ENCODE measurements at places on chromosomes 4 and X.

GRCh38 chr4:8050555-8051206, 107.9 kb downstream of the ABLIM2 start:
- DNase-seq = no peak

- DNase-seq = no peak
These were observed 134.3 kb upstream of the VCX2 start for GRCh38 chrX:8305350-8305749.

DNA sequence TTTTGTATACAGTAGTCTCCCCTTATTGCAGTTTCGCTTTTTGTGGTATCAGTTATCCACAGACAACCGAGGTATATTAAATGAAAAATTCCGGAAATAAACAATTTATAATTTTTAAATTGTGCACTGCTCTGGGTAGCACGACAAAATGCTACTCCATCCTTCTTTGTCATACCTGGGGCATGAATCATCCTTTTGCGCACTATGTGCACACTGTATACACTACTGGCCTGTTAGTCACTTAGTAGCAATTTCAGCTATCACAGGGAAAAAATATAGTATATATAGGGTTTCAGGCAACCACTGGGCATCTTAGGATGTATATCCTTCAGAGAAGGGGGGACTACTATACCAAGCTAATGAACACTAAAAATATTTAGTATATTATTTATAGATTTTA, 198.8 kb upstream of the FAT4 start:
- DNase-seq = no peak

- DNase-seq = no peak
These were observed 16.9 kb downstream of the STAP1 start for GRCh38 chr4:67575232-67576058.

GRCh38 chr4:138734746-138735145, 280.8 kb upstream of the NOCT start:
- DNase-seq = no peak

DNA sequence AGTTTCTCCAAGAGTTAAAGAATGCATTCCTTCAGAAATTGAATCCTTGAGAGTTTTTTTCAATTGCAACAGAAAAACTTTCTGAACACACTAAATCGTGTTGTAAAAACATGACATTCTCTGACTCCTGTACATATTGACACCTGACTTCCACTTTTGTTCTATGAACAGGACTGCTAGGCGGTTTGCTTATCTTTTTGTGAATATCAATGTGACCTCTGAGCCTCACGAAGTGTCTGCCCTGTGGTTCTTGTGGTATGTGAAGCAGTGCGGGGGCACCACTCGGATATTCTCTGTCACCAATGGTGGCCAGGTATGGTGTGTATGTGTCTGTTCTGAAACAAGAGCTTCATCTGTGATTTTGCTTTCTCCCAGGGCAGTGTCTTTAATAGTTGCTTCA, 71.9 kb downstream of the MAOA start:
- no peak for DNase-seq

GRCh38 chrX:140949233-140949632, 53.2 kb upstream of the SPANXB1 start:
- no peak for DNase-seq

GRCh38 chr4:185805979-185806378, 6.0 kb downstream of the SORBS2 start:
- DNase-seq = no peak

DNA sequence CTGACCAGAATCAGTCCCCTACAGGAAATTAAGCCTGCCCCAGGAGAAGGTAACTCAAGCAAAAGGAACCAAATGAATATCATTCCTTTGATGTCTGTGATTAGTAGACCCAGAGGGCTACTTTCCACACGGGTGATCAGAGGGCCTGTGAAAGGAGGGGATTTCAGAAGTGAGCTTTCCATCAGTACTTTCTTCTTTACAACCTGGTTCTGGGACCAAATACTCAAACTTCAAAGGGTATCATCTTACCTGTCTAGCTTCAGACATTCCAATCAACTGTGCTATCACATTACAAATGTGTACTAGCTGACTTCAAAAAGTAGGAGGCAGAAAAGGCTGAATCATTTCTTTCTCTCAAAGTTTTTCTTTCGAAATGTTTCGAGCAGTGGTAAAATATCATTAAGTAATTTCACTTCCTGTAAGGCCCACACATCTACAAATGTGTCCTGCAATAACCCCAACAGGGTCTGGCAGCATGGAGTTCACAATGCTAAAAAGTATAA, 23.9 kb downstream of the ACSL4 start:
- no peak for DNase-seq

GRCh38 chr4:17475481-17475880, 36.4 kb downstream of the QDPR start:
- no peak for DNase-seq

DNA sequence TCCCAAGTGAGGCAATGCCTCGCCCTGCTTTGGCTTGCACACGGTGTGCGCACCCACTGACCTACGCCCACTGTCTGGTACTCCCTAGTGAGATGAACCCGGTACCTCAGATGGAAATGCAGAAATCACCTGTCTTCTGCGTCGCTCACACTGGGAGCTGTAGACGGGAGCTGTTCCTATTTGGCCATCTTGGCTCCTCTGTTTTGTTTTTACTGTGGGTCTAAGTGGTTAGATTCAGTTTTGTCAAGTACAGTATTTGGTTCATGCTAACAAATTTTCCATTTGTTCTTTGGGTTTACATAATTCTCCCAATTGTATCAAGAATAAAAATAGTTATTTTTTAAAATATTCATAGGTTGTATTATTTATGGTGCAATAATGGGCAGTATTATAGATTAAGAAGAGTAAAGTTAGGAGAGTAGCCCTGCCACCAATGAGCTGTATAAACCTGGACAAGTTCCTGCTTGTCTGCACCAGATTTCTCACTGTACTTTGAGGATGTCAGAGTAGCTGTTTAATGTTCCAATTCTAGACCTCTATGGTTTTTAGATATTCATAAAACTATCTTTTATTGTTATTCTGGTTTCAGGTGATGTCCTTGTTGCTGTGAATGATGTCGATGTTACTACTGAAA, 23.4 kb downstream of the INTU start:
- no peak for DNase-seq

GRCh38 chr4:166413356-166413755, 540.3 kb downstream of the TLL1 start:
- no peak for DNase-seq

DNA sequence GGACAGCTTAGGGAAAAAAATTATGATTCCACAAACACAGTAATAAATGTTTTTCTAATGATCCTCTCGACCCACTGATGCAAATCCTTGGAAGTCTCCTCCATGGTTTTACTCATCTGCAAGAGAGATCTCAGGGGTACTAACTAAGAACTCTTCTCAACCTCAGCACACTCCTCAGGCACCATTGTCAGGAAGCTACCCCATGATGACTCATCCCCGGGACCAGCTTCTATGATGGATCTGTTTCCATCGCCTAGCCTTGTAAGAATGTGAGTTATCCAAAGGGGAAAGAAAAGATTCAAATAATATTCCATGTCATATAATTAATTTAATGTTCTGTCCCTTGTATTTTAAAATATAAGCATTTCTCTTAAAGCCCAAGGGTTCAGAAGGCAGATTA, 816.1 kb upstream of the IGFBP7 start:
- no peak for DNase-seq

- DNase-seq = no peak
These were observed 63.8 kb downstream of the ARFIP1 start for GRCh38 chr4:152843481-152844090.

DNA sequence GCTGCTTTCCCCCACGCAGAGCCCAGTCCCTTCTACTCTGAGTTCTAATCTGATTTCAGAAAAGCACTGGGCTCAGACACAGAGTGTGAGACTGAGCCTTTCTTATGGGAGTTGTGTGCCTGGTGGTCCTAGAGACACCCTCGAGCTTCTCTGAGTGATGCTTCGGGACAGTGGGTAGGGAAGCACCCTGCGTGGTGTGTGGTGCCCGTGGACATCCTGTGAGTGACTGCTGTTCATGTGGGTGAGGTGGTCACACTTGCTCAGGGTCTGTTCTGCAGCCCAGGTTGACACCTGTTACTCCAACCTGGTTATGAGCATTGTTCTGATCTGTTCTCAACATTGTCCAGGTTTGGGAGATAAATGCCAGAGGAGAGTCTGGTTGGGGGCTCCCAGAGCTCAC, 6.1 kb downstream of the GPR78 start:
- DNase-seq = no peak

DNA sequence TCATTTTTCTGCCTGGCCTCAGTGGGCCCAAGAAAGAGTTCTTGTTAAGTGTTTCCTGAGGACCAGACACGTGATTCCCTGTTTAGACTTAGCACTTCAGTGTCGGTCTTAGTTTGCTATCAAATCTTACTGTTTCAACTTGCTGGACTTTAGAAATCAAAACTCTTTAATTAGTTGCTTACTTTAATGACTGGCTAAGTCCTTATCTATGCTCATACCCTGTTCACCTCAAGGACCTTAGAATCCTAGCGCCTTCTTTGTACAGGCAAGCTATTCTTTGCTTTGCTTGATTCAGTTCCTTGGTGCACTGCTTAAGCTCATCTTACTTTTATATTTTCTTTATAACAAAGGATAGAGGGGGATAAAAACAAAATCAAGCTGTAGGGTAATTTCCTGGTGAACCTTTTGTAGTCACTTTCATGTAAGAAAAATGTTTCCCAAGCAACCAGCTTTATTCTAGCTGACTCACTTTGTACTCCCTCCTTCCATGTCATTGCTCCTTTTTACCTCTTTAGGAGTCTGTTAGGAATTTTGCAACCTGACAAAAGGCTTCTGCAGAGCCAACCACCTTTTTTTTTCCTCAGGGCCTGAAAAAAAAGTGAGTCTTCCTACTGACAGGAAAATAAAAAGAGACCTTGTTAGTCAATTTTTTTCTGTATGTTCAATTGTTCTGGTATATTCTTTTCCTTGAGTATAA, 14.7 kb downstream of the WDR44 start:
- DNase-seq = no peak

GRCh38 chrX:134849390-134849789, 141.4 kb upstream of the SMIM10 start:
- no peak for DNase-seq

DNA sequence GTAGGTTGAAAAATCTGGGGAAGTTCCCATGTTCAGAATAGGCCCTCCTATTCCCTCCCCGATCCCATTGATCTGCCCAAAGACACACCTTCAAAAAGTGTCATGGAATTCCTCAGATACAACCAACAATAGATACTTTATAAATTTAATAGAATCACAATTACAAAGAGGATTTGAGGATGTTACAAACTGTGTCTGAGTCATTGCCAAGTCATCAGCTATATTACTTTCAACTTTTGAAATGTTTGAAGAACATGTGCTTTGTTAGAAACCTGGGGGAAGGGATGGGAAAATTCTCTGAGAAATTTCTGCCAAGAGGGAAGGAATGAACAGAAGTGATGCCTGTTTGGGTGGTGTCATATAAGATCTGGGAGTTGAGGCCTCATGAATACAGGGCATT, 46.7 kb downstream of the KCNIP4 start:
- DNase-seq = no peak

- DNase-seq = no peak
These were observed 713.6 kb downstream of the CCSER1 start for GRCh38 chr4:90840828-90841227.

DNA sequence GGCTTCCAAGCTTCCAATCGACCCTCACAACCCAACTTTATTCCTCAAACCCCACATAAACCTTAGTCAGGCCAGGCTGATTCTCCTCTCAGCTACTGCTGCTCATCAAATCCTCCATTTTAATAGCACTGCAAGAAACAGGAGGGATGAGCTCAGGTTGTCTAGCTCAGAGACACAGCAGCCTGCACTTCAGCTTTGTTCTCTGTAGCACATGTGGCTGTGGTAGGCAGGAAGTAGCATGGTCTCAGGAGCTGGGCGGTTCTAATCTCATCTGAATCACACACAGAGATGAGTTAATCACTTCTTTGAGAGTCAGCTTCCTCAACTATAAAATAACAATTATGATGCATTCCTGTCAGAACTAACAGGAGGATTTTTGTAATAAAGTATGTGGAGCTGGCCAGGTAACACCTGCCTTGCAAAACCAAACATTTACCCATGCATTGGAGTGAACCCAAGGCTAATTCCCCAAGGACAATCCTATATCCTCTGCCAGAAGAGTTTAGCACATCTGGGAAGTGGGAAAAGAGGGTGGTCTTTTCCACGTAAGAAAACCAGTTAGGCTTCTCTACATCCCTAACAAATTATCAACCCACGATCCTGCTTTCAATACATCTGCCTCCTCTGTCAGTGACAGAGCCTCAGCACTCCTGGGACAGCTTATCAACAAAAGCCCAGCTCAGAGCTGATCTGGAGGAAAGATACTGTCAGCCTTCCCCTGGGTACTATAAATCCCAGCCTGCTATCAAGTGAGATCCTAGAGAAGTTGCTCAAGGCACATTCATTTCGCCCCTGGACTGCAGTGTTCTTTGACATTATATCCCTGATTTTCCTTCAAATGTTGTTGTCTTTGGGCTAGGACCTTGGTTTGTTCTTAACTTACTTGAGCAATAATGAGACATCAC, 32.8 kb downstream of the ELOVL6 start:
- DNase-seq = peak; percentile 11

- DNase-seq = peak; percentile 30
These were observed 63.8 kb upstream of the IRF2 start for GRCh38 chr4:184538023-184538599.

GRCh38 chrX:150919401-150919800, 20.9 kb upstream of the CD99L2 start:
- no peak for DNase-seq

DNA sequence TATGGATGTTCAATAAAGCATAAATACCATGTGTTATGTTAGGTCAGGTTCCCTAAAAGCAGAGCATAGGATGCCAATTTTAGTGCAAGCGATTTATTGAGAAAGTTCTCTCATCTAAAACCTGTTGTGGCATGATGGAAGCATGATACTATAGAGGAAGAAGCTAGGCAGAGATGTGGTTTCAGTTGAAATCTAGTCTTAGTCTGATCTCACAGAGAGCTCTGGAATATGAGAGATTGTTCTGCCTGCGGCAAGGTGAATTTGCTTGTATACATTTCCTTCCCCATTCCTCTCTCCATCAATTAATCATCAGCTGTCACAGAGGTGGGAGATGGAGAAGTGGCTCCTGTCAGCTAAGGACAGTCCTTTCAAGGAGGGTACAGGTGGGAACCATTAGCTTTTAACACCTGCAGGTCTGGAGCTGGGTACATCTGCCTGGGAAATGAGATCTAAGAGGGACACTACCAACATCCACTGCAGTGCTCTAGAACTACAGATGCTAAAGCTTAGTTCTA, 252.4 kb downstream of the CFAP299 start:
- DNase-seq = no peak

DNA sequence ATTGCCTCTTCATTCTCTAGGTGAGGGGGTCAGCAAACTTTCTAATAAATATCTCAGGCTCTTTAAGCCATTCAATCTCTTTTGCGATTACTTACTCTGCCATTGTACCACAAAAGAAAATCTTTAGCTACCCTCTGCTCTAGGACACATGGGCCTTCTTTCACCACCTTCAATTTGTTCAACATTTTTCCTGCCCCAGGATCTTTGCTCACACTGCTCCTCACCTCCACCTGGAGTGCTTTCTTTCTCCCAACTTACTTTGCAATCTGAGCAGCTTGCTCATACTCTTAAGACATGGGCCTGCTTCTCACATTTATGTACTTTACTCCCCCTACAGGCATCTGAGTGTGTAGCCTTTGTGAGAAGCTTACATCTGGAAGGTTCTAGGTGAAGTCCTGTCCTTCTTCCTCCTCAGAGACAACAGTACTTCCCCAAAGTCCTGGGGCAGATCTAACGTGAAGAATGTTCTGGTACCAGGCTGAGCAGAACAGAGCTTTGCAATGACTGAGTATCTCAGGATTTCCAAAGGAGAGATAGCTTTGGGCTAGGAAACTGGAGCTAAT, 55.0 kb upstream of the PRDM5 start:
- no peak for DNase-seq

All from stimulated activated CD8-positive, alpha-beta memory T cell treated with anti-CD3 and anti-CD28 coated beads, Interleukin-7, amount 100 ng/mL, for 1 hour (primary cell).